LHCN-M2 (cell line): ENCODE measurements at places on chromosomes 7 and 10. TPM values are rescaled to one million over a fixed set of nuclear protein-coding genes. Genes with fewer than 3 reads are reported as not detected.

DNA sequence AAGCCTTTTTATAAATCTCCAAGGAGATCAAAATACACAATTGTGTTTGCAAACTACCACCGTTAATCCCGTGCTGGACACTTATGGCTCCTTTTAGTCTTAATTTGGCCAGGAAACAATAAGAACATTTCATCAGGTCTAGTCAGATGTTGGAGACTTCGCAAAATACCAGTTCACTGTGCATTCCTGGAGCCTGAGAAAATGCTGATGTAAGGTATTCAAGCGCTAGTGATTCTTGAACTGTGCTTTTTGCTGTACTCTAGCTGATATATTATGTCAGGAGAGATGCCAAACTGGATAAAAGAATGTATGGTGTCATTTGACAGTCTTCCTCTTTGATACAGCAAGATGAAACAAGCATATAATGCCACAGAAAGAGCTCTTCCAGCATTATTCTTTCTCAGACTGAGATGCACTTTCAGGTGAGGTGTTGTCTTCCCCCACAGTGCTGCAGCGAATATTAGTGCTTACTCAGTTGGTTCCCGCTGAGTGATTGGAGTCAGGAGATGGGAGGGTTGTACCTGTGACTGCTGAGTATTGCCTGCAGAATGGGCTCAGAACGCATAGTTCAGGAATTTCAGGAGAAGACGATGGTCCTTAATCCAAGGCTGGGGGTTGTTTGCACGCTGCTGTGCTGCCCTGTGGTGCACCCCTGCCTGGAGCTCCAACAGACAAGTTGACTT lies 59.2 kb downstream of the OGDH start:
- peak; percentile 48 for DNase-seq

DNA sequence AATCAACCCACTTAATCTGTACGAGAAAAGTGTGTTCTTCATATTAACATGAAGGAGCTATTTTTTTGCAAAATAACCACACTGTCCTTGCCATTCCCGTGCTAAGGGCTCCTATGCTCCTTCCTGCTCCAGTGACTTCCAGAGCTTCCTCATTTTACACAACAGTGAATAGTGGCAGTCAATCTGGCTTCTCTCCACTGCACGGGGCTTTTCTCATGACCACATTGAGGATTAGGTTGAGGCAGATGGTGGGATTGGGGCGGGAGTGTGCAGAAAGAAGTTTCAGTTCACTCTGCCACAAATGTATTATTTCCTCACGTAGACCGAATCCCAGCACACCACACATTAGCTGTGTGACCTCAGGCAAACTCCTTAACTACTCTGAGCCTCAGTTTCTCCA lies 235.1 kb downstream of the ARHGAP12 start:
- no peak for DNase-seq

DNA sequence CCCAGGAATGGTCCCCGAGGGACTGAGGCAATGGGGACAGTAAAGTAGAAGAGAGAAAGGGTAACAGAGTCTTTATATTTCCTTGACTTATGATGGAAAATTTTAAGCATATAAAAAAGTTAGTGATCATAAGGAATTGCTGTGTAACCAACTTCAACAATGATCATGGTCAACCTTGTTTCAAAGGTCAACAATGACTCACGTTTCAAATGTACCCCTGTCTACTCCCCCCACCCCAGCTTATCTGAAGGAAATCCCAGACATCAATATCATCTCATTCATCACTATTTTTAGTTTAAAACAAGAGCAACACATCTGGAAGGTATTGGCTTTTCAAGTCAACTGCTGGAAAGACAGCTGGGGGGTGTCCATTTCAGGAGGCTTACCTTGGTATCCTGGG lies 92.9 kb downstream of the SMURF1 start:
- DNase-seq = no peak

- DNase-seq = no peak
Measured at GRCh38 chr10:116408719-116409118, 18.9 kb upstream of the PNLIPRP3 start.

DNA sequence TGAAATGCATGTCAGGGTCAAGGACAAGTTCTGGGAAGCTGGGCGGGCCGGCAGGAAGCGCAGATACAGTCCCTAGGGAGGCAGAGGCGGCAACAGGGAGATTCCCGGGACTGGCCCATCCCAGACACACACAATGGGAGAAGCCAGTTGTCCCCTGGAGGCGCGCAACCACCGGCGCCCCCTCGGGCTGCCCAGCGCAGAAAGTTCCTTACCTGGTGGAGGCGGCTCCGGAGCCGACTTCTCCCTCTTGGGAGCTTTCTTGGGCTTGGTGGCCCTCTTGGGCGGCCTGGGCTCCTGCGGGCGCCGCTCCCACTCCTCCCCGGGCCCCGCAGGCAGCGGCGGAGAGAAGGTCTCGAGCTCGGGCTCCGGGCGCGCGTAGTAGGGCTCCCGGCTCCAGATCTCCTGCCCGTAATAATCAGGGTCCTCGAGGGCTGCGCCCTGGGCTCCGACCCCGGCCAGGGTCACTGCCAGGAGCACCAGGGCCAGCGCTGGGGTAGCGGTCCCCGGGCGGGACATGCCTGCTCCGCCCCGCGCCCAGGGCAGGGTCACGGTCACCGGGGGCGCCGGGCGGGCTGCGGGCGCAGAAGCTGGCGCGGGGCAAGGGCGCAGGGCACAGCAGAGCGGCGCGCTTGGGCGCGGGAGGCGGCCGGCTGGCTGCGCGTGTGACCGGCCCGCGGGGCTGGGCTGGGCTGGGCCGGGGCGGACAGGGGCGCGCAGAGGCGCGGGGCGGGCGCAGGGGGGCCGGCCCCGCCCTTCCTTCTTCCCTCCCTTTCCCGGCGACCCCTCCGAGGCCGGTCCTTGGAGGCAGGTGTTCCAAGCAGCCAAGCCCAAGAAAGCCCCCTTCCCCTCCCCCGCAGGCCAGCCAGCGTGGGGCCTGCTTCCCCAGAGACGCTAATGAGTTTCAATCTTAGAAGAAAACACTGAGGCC lies at the start of gene CPXM2:
CPXM2 (minus strand) TSS at position 664 of the 928 bp plus-strand sequence; CDS start at position 516, 148 bp downstream.
- no peak for DNase-seq

DNA sequence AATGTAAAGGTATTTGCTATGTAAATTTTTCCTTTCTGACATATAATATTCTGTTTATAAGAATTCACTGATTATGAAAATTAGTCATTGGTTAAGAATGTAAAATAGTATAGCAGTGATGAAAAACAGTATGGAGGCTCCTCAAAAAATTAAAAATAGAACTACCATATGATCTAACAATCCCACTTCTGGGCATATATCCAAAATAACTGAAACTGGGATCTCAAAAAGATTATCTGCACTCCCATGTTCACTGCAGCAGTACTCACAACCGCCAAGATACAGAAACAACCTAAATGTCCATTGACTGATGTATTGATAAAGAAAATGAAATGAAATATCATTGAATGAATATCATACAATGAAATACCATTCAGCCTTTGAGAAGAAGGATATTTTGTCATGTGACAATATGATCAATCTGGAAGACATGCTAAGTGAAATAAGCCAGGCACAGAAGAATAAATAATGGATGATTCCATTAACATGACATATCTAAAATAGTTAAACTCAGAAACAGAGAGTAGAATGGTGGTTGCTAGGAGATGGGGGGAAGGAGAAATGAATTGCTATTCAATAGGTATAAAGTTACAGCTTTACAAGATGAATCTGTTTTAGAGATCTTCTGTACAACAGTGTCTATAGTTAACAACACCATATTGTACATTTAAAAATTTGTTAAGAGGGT lies 14.0 kb downstream of the C10orf88 start:
- peak; percentile 72 for DNase-seq

LRMDA gene
- not detected in 2 replicates for total RNA-seq

CCDC136 gene
- total RNA-seq = 3.2 and 5.3 TPM in 2 replicates

GRCh38 chr10:44956226-44956625 lies 3.4 kb upstream of the RASSF4 start:
- no peak for DNase-seq

GRCh38 chr7:6654842-6655610 lies 17.9 kb downstream of the ZNF316 start:
- no peak for DNase-seq

DNA sequence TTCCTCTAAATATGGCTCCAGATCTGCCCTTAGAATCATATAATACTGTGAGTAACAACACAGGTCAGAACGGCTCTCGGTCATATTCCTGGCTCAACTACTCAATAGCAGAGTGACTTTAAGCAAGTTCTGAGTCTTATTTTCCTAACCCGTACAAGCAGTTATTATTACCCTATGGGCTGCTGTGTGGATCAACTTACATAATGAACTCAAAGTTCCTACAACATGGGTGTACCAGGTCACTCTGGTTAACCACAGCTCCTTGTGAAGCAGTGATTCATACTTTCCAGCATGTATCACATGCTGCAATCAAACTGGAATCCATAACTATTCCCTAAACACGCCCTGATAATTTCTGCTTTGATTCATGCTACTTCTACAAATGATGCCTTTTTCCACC lies 107.3 kb downstream of the LRRN3 start:
- peak; percentile 100 for DNase-seq

LRRC18 gene
- total RNA-seq = not detected in 2 replicates

DNA sequence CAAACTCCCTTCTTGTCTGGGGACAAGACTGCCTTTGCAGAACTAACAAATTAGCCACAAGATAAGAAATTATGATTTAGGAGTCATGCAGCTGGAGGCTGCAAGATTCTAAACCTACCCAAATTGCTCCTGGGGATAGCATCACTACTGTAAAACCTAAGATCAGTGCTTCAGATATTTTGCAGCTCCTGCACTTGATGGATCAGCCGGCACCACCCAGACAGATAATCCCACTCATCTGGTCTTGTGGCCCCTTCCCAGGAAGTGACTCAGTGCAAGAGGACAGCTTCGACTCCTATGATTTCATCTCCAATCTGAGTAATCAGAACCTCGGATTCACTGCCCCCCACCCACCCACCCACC lies 181.9 kb downstream of the AKR1D1 start:
- DNase-seq = no peak

UCMA gene
- not detected in 2 replicates for total RNA-seq

ITPRID1 gene
- total RNA-seq = not detected in 2 replicates

DNA sequence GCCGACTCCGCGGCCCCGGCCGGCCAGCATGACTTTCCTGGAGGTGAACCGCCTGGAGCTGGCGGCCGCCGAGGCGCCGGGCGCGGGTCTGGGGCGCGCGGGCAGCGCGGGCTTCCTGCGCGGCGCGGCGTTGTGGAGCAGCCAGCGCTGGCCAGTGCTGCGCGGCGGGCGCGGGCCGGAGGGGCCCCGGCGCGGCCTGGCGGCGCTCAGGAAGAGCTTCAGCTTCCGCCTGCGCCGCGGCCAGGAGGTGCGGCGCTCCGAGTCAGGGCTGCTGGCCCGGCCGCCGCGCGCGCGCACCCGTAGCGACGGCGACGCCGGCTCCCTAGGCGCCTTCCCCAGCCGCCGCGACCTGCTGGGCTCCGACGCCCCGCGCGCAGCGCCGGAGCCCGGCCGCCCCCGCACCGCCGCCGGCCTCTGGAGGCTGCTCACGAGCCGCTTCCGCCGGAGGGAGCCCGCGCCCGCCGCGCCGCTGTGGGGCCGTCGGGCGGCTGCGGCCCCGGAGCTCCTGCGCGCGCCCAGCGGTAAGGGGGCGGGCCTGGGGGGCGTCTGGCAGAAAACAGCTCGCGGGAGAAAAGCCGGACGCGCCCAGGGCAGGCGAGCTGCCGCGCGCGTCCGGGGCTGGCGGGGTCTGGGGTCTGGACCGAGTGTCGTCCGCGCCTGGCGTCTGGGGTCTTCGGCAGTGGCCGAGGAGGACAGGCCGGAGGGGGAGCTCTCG lies 29.0 kb downstream of the AGAP3 start:
- DNase-seq = no peak

DNA sequence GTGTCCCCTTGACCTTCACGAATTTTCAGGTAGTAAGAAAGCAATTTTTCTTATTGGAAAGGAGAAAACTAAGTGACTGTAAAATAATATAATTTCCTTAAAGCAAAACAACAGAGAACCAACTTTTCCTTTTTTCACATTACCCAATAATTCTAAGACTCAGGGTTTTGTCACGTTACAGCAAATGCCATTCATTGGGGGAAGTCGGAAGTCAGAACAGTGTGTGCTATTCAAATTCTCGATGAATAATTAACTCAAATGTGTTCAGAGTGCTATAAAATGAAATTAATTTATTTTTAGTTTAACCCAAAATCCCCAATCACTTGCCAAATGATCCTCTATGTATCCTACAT lies 40.0 kb downstream of the DIP2C start:
- no peak for DNase-seq
